Activated naive CD8-positive, alpha-beta T cell treated with anti-CD3 and anti-CD28 coated beads for 36 hours (primary cell): ENCODE measurements at places on chromosomes 12 and 14. TPM values are rescaled to one million over a fixed set of nuclear protein-coding genes. Genes with fewer than 3 reads are reported as not detected.

The SELPLG gene
- total RNA-seq, result 23.0 TPM

The MANSC4 gene
- total RNA-seq, result not detected

- H3K27me3 ChIP-seq, result no peaks in the 10 kb centered on the region
- no peak overlapping the region for H3K27ac ChIP-seq
- no peaks in the 10 kb centered on the region for H3K36me3 ChIP-seq
- no peak for DNase-seq
- H3K4me3 ChIP-seq, result no peak overlapping the region
- H3K4me1 ChIP-seq, result peaks cover 7% of the 10 kb centered on the region
Observed at GRCh38 chr14:60171690-60172089, 6.5 kb upstream of the DHRS7 start.

GRCh38 chr12:86634456-86635410 lies 378.5 kb upstream of the MGAT4C start:
- H3K27ac ChIP-seq, result no peak overlapping the region
- no peaks in the 10 kb centered on the region for H3K27me3 ChIP-seq
- no peaks in the 10 kb centered on the region for H3K36me3 ChIP-seq
- no peak for DNase-seq

GRCh38 chr14:62103464-62103863 lies 341.2 kb downstream of the SNAPC1 start:
- H3K36me3 ChIP-seq, result no peaks in the 10 kb centered on the region
- no peak overlapping the region for H3K4me3 ChIP-seq
- DNase-seq, result no peak
- peaks cover 12% of the 10 kb centered on the region for H3K27me3 ChIP-seq
- no peaks in the 10 kb centered on the region for H3K4me1 ChIP-seq
- no peak overlapping the region for H3K27ac ChIP-seq

DNA sequence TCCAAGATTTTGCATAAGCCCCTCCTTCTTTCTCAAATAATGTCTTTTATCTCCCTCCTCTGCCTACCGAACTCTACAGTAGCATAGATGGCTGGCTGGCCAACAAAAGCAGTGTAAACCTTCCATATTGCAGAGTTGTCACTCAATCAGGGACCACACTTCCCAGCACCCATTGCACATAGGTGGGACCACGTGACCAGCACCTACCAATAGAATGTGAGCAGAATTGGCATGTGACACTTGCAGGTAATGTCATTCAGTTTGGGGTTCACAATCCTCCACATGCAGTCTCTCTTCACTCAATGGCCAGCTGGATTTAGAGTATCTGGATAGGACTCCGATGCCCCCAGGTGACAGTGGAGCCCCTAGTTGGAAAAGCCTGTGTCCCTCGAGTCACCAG lies 190.3 kb upstream of the CRY1 start:
- H3K36me3 ChIP-seq, result no peaks in the 10 kb centered on the region
- H3K27me3 ChIP-seq, result no peaks in the 10 kb centered on the region
- no peak overlapping the region for H3K4me3 ChIP-seq
- DNase-seq, result no peak
- H3K4me1 ChIP-seq, result peaks cover 6% of the 10 kb centered on the region

GRCh38 chr12:75542942-75543341 lies 31.5 kb upstream of the KRR1 start:
- no peak overlapping the region for H3K27ac ChIP-seq
- DNase-seq, result no peak
- H3K36me3 ChIP-seq, result no peaks in the 10 kb centered on the region
- no peaks in the 10 kb centered on the region for H3K4me1 ChIP-seq
- H3K4me3 ChIP-seq, result no peak overlapping the region
- peaks cover 29% of the 10 kb centered on the region for H3K27me3 ChIP-seq
